ENCODE measurements at places on chromosomes 1 and 21.

GRCh38 chr1:231274119-231274825 is 33.3 kb downstream of the GNPAT start:
- no peak for DNase-seq

DNA sequence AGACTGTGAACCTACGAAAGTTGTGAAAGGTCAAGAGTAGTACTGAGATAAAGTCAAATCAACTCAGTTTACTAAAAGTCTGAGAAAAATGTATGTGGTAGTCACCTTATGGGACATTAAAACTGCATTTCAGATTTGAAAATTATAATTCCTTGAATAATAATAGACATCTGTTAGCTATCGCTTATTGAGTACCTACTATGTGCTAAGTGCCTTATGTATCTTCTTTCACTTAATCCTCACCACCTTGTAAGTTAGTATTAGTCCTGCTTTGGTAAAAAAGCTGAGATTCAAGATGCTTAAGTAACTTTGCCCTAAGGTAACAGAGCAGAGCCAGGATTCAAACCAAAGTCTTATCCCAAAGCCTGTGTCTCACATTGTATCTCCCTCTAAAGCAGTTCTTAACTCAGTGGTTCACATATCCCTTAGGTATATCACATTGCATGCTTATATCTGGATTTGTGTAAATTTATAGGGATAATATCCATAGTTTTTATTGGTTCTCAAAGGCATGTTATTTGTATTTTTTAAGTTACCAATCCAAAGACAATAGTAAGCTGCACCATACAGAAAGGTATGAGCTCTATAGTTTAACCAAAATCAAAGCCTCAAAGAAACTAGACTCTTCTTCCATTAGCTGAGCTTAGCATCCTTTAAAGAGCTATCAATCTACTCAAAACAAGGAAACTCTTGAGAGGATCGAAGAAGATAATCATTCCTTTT is 865 bp downstream of the PIGC start:
- no peak for DNase-seq

DNA sequence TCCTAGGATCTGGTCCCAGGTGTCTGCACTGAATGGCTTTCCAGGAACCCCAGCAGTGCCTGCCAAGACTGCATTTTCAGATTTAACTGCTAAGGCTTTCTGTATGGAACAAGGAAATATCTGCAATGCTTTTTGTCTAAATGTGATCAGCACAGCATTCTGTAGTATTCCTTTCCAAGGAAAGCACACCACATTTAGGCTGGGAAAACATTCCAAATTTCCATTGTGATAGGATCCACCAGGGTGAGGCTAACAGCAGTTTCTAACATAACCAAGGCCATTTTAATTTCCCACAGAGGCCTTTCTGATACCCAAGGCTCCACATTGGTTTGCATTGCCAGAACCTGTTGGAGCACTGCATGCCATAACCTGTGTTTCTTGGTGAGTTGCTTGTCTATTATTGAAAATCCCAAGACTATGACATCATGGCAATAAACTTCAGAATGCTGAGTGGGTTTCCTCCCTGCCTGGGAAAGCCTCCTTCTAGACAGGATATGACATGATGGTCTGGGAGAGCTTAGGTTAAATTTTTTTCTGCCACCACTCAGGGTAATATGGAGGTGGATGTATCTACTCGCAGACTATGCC is 23.3 kb upstream of the PTGFRN start:
- DNase-seq = no peak

- no peak for DNase-seq
Measured at GRCh38 chr1:234972411-234973191, 156.0 kb downstream of the TOMM20 start.

DNA sequence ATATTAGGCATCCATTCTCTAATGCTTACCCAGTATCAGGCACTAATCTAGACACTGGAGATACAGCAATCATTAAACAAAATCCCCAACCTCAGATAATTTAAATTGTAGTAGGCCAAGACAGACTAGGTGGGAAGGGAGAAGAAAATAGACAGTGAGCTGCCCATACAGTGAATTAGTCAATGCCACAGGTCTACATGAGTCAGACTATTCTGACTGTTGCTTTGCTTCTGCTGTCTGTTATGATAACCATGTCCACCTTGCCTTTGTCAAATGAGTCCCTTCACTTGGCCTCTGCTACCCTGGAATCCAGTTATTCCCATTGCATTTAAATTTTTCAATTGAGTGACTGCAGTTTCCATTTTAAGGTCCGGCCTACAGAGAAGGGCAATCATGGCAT is 59.5 kb downstream of the PIK3R3 start:
- no peak for DNase-seq

DNA sequence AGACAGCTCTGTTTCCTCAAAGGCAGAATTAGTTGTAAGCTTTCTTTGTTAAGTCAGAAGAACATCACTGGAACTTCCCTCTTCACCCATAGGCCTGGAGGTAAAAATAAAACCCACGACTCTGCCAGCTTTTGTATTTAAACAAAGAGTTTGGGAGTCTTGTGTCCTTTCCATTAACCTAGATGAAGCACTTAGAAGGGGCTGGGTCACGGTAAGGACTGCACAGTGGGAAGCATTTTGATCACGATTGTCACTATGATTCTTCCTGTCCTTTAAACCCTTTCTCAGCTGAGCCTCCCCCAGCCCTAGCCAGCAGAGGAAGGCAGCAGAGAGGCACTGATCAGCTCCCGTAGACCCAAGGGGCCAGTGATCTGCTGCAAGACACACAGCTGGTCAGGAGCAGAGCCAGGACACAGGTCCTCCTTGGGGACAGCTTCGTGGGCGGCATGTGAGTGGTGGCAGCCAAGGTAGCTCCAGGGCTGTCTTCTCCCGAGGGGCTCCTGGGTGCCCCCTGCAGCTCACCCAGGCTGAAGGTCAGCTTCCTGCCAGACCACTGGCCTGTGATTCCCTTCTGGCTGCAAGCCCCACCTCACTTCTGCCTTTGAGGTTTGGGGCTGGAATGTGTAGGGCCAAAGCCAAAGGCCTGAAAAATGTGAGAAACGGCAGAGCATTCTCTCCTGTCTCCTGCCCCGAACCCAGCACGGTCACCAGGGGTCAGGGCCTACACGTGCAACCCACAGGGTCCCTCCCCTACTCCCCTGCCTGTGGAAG is 4.0 kb upstream of the LAPTM5 start:
- DNase-seq = no peak

DNA sequence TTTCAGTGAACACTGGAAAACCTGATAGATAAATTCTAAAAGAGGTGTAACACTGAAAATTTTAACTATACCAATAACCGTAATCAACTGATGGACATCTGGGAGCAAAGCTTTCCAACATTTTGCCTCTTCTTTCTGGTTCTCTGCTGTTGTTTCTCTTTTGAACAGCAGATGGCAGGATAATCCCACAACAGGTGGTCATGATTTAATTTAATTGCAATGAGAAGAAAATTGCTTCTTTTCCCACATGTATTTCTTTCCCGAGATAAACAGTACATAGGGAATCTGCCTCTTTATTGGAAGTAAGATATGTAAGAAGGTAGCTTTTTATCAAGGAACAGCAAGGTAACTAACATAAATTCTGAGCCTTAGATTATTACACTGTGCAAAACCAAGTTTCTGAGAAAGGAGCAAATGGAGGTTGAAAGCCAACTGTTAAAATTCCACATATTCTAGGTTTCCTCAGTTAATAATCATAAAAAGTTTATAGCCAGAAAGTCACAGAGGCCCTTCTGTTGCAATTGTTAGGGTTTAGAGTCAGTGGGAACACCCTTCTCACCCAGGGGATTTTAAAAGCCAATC is 72.9 kb downstream of the RPS6KA1 start:
- DNase-seq = no peak
